H9 (cell line): ENCODE measurements at places on chromosomes 3 and 15. TPM values are rescaled to one million over a fixed set of nuclear protein-coding genes. Genes with fewer than 3 reads are reported as not detected.

- no peak for DNase-seq
Observed at GRCh38 chr3:126451511-126451910, 24.2 kb downstream of the ZXDC start.

- DNase-seq = no peak
Observed at GRCh38 chr3:72272356-72272755, 487.4 kb upstream of the PROK2 start.

- no peak for DNase-seq
Observed at GRCh38 chr3:188179006-188179966, 25.3 kb downstream of the LPP start.

UBP1 gene
- total RNA-seq = 101 and 103 TPM in 2 replicates

ENTPD3 gene
- total RNA-seq = 0.18 TPM in 1 of 2 replicates, not detected in the other
